NCI-H146 (cell line): ENCODE measurements at places on chromosomes 11 and 22.

- DNase-seq: no peak
Measured at GRCh38 chr11:34251589-34251980, 106.2 kb downstream of the ABTB2 start.

GRCh38 chr11:43447151-43447550, 88.4 kb downstream of the TTC17 start:
- no peak for DNase-seq

GRCh38 chr11:19868281-19868821, 155.7 kb downstream of the NAV2 start:
- peak; percentile 26 for DNase-seq

GRCh38 chr11:125790825-125791224, 2.9 kb downstream of the PATE3 start:
- no peak for DNase-seq

DNA sequence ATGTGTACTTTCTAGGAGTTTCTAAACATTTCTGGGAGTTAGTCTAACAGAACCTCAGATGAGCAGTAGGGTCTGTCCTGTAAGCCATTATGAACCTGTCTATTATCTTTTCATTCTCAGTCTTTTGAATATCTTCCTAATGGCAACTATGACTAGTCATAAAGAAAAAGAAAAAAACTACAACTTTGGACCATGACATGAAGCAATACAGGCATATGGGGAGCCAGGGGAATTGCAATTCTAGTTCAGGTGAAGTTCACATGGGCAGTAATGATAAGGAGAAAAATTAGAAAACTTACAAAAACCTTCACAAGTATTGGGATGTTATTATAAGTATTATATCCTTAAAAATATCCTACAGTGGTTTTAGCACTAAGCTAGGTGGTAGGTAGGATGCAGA, 649.0 kb upstream of the ANO5 start:
- DNase-seq: no peak

DNA sequence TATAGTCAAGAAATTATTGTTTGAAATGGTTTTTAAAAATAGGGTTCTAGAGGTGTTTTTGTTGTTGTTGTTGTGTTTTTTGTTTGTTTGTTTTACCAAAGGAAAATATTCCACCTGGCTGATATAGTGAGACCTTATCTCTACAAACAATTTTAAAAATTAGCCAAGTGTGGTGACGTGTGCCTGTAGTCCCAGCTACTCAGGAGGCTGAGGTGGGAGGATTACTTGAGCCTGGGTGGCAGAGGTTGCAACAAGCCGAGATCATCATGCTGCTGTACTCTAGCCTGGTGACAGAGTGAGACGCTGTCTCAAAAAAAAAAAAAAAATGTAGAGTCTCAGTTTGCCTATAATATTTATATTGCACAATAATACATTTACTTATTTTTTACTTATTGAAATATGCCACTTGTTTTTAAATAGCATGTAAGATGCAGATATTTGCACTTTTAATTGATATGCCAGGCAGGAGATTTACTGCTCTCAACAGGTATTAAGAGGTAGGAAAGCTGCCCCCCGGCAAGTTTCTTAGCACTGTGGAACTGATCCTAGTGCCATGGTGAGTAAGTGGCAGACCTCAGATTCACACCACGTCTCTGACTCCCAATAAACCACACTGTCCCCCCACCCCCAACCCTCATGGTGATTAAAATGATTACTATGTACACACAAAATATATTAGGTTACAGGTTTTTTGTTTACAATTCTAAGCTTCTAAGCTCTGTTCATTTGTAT, 157.4 kb downstream of the TEAD1 start:
- peak; percentile 93 for DNase-seq

GRCh38 chr11:74685905-74686304, 45.3 kb downstream of the CHRDL2 start:
- DNase-seq: no peak

GRCh38 chr11:6968816-6969215, 42.6 kb downstream of the ZNF215 start:
- no peak for DNase-seq

- no peak for DNase-seq
Measured at GRCh38 chr11:8285228-8285627, 21.6 kb upstream of the LMO1 start.

DNA sequence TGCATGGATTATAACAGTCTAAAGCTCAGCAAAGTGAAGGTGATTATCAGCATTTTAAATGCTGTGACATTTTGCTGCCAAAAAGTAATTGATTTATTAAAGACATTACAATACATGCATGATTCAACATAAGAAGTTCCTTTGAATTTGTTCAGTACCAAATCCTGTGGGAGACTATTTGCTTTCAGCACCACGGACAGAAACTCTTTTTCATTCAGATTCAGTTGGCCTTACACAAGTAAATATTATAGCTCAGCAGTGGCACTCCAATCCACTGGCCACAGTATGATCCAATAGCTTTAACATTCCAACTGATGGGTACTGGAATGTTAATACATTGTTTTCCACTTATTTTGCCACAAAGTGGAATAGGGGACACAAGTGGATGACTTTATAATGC, 806.7 kb downstream of the NTM start:
- DNase-seq: no peak
